Diencephalon (tissue), 1 donor: ENCODE measurements at places on chromosomes 5 and 9. TPM values are rescaled to one million over a fixed set of nuclear protein-coding genes. Genes with fewer than 3 reads are reported as not detected.

Gene MUSK
- total RNA-seq: 3.2 TPM

Gene ADRB2
- total RNA-seq: 2.1 TPM

Gene JAKMIP2
- total RNA-seq: 55.6 TPM

Gene VAV2
- total RNA-seq: 17.5 TPM

Gene RNF183
- total RNA-seq: not detected

Gene F2RL2
- total RNA-seq: 1.2 TPM

Gene TSSK1B
- total RNA-seq: not detected

Gene CAMK4
- total RNA-seq: 95.0 TPM

Gene CFAP157
- total RNA-seq: 3.0 TPM

Gene AGTPBP1
- total RNA-seq: 266 TPM

Gene CXCL14
- total RNA-seq: 10.6 TPM

Gene GDF9
- total RNA-seq: 1.8 TPM

Gene IL7R
- 0.46 TPM for total RNA-seq

Gene MORN5
- total RNA-seq: 7.8 TPM

Gene LOX
- 4.6 TPM for total RNA-seq

Gene BRINP1
- 93.0 TPM for total RNA-seq
